ENCODE measurements at places on chromosomes 2 and 18.

GRCh38 chr2:218623366-218623705, 15.6 kb downstream of the PLCD4 start:
- no peak for DNase-seq

- no peak for DNase-seq
Observed at GRCh38 chr2:158011055-158011771, 90.5 kb upstream of the UPP2 start.

DNA sequence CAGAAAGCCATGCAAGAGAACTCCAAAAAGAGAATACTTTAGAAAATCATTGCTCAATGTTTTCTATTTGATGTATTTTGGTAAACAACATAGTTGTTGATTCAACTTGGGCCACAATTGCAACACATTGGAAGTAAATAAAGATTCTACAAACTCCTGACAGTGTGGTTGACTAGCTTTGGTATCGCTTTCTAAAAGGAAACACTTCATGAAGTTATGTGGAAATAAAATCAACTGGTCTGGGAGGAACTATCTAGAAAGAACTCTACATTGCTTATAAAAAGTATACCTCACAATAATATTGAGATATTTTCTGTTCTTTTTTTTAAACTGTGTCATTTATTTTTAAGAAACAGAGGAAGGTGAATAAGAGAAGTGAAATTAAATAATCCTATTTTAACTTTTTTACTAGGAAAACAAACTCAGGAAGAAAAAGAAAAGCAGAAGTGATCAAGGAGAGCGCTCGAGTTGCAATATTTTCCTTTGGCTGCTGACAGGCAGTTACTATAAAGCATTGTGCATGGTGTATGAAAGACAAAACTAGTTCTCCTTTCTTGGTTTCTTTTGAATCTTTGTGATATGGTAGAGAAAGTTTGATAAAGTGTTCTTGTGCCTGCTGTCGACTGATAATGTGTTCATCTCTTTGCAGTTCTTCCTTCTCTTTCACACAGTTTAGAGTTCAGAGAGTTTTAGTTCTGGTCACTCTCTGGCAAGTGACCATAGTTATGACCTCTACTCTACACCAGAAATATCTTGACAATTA, 3.0 kb downstream of the DHRS9 start:
- no peak for DNase-seq

DNA sequence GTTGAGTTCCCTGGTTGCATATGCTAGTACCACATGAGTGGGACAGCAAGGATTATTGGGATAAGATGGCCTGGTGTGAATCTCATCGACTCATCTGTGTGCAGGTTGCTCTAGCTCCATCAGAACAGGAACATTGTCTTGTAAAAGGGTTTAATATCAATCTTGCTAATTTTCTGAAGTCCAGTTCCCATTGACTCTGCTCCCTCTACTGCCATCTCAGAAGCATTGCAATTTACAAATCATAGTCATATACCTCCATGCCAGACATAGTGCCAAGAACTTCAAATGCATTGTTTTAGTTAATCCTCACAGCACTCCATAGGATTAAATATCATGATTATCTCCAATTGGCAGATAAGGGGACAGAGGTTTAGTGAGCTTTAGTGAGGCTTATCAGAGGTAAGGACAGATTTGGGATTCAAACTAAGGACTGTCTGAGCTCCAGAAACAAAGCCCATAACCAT, 4.8 kb upstream of the STAT4 start:
- no peak for DNase-seq

DNA sequence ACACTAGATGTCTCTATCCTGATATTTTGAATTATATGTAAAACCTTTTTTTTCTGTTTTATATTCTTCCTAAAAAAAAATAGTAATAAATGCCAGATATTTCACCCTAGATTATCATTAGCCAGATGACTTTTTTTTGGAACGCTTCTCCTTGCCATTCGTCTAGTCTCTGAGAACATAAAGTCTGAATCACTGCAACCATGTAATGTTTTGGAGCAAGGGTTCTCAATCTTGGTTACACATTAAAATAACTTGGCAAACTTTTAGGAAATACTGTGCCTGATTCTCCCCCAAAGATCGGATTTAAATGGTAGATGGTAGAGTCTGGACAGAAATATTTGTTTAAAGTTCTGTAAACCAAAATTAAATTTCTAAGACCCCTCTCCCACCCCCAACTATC, 21.0 kb downstream of the SLC25A52 start:
- DNase-seq, result no peak

GRCh38 chr2:134671513-134671912, 47.3 kb downstream of the TMEM163 start:
- no peak for DNase-seq

- DNase-seq, result no peak
Observed at GRCh38 chr2:191631754-191632153, 46.2 kb upstream of the NABP1 start.

- peak; percentile 6 for DNase-seq
Observed at GRCh38 chr18:22703883-22704585, 229.1 kb upstream of the RBBP8 start.

DNA sequence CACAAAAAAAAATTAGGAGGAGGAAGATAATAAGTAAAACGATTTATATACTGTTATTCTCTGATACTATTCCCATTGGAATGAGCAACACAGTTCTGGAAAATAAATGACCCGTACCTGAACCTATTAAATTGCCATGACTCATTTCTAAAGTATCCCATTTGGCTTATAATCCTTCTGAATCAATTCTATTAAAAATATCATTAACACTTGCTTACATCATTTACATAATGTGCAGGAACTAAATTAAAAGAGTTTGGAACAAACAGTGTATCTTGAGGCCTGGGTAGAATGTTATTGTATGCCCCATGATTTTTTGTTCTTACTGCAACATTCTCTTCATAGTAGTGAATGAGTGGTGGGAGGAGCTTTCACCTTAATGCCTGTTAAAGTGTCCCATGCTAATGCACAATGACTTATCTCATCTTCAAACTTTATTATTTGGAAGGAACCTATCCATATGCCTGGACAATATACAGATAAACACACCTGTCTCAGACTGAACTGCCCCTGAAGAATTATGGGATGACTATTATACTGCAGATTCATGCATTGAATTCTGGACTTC, 549.9 kb upstream of the ACVR2A start:
- DNase-seq, result no peak

- DNase-seq, result peak; percentile 37
Observed at GRCh38 chr2:43224571-43225092, 1.8 kb downstream of the ZFP36L2 start.

DNA sequence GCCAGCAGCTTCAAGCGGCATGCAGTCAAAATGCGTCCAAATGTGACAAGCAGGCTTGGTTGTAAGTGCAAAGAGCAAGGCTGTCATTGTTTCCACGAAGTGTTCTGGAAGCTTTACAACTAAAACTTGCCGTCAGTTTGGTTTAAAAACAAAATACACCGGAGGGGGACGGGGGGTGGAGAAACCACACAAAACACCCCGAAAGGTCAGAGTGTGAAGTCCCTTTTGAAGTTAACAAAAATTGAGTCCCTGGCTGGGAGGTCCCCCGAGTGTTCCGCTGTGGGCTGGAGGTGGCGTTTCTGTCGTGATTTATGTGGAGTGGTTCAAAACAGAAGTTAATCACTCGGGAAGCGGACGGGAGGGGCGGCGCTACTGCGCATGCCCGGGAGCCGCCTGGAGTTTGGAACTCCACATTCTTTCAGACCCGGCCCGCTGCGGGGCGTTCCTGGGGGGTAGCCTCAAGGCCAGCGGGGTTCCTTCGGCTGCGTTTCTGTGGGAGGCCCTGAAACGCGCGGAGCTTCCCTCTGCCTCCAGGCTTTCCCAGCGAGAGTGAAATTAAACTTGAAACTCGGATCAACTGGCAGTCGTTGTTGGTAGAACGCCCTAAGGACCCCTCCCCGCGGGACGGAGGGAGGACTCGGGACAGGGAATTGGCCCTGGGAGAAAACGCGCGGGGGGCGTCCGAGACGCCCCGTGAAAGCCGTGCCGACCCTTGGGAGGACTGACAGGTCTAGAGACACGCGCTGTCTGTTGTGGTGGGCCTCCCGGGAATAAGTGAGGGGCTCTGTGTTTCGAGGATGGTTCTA, 1.4 kb downstream of the TGIF1 start:
- peak; percentile 89 for DNase-seq

DNA sequence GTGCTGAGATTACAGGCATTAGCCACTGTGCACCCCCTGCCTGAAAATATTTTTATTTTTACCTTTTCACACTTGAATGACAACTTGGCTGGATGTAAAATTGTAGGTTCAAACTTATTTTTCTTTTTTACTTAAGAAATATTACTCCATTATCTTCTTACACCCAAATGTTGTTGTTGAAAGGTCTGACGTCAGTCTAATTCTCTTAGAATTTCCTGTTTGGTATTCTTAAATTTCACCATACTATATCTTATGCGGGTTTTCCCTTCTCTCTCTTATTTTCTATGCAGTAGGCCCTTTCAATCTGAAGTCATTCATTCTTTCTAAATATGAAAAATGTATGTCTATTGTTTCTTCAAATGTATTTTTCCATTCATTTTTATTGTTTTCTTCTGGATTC, 29.1 kb upstream of the RAB11FIP5 start:
- DNase-seq, result no peak

GRCh38 chr2:73984203-73984921, at the start of gene TET3:
Gene TET3 (plus strand): TSS chr2:73984910. CDS start chr2:73986404, 1,494 bp downstream.
- peak; percentile 64 for DNase-seq

GRCh38 chr2:6748406-6749067, 117.2 kb downstream of the CMPK2 start:
- DNase-seq, result no peak

DNA sequence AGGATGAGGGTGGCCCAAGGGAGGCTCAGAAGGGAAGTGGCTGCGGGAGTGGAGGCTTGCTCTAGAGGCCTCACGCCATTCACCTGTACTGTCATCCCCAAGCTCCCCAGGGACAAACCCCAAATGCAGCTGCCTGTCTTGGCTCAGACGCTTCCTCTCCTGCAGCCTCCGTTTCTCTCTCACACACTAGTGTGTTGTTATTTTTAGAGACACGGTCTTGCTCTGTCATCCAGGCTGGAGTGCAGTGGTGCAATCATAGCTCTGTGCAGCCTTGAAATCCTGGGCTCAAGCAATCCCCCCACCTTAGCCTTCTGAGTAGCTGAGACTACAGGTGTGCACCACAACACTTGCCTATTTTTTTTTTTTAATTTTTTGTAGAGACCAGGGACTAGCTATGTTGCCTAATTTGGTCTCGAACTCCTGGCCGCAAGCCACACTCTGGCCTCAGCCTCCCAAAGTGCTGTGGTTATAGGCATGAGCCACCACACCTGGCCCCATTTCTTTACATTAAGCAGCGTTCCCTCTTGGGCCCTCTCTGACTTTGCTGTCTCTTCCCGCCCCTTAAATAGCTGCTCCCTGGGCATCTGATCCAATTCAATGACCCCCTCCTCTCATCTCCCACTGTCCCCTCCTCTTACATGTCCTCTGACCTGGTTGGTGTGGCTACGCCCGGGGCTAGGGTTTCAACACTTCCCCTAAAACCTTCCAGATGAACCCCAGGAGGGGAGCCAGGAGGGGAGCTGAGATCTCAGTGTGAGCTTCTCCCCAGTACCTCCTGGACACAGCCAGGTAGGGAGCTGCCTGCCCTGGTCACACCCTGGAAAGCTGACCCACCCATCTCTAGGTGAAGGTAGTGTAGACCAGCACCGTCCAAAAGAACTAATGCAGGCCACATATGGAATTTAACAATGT, 24.0 kb upstream of the LOXHD1 start:
- no peak for DNase-seq

DNA sequence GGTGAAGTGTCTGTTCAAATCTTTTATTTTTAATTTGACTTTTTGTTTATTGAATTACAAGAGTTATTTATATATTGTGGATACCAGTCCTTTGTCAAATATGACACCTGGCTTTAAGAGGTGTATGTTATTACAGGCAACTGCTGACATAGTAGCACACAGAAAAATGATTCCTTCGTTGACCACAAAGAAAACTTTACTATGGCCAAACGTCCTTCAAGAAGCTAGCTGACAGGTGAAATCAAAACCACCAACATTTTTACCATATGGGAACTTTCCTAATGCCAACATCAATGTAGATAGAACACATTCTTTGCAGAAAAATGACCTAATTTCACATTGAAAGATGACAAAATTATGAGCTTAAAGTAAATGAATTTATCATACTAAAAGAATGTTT, 6.4 kb upstream of the SRBD1 start:
- DNase-seq, result no peak

GRCh38 chr2:216548901-216549331, 50.3 kb downstream of the RPL37A start:
- DNase-seq, result no peak

GRCh38 chr2:99365661-99366060, 28.5 kb downstream of the EIF5B start:
- no peak for DNase-seq

DNA sequence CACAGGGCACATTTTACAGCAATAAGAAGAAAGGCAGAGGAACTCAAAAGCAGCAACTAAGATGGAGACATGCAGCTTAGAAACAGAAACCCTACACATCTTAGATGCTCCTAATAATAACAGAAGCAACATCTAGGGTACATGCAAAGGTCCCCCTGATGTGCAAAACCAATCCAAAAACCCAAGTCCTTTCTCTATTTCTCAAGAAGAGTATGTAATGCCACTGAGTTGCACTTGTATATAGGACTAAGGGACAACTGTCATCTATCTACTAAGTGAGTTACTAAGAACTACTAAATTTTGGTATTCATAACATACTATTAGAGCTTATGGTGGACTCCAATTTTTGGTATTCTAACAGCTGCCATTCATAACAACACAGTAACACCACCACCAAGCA, 28.4 kb downstream of the HNRNPLL start:
- no peak for DNase-seq

DNA sequence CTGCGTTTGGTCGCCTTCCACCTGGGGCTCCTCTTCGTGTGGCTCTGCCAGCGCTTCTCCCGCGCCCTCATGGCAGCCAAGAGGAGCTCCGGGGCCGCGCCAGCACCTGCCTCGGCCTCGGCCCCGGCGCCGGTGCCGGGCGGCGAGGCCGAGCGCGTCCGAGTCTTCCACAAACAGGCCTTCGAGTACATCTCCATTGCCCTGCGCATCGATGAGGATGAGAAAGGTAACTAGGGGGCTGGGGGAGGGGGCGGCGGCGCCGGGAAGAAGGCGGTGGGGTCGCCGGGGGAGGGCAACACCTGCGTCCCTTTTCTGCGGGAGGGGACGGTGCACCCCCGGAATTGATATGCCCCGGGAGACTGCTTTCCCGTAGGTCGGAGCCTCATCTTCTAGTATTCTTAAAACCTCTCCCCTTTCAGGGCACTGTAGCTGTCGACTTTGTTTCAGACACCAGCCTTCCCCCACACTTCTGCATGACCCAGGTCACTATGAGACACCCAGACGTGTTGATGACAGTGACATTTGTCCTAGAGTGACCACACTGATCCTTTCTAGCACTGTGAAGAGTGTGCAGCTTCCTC, 755 bp downstream of the SPAST start:
- peak; percentile 11 for DNase-seq

DNA sequence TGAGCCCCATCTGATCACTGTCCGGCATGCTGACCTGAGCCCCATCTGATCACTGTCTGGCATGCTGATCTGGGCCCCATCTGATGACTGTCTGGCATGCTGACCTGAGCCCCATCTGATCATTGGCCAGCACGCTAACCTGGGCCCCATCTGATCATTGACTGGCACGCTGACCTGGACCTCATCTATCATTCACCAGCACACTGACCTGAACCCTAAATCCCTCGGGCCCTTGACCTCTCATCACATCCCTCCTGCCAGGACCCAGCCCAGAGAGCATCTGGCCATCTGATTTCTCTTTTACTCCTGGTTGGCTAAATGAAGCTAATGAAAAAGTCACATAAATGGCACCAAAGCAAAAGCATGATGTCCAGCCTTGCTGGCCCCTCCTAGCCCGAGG, 207.1 kb downstream of the NDUFA10 start:
- no peak for DNase-seq
